ENCODE measurements at places on chromosomes 12 and 14.

DNA sequence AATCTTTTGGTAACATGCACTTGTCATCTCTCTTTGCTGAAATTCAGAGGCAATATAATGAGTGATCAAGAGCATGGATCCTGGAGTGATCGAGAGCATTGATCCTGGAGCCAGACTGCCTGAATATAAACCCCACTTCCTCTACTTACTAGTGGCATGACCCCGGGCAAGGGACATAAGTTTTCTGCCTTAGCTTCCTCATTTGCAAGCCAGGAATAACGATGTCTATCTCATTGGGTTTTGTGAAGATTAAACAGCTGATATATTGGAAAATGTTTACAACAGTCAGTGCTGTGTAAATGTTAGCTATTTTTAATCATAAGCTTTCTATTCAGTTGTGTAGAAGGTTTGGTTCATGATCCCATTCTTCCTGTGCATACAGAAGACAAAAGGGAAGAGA lies 2.4 kb upstream of the CSRNP2 start:
- DNase-seq = no peak

DNA sequence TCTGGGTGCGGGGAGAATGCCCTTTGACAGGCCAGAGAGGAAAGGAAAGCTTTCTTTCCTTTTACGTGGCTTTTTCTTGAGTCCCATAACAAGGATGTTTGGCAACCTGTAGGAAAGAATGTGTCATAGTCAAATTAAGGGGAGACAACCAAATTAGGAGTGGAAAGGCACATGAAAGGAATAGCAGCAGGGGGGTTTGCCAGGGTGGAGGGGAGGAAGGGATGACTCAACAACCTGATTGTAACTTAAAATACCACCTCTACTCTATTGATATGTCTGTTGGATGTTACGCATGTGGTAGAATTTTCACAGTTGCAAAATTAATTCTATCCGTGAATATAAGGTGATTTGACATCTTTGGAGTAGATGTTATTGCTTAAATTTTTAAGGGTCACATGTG lies 28.5 kb upstream of the MYBPC1 start:
- no peak for DNase-seq

DNA sequence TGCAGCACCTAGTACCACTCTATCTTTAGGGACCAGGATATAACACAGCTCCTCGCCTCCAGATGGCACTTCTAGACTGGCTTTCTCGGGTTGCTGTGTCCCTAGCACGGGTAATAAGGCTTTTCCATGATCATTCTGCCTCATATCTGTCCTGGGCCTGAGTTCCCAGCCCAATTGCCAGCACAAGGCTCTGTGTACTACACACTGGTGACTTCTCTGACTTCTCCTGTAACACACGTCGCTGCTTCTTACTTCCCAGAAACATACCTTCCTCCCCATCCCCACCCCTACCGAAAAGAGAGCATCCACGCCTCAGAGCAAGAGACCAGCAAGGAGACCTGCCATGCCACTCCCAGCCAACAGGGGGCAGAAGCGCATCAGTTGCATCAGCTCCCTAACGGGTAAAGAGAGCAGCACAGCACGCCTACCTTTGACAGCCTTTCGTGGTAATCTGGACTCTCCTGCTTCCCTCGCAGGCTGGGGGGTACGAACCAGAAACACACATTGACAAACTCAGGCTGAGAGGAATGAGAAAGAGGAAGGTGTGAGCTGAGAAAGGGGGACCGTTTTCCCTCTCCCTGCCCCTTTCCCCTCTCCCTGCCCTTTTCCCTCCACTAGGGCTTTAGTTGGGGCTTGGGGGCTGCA lies 21.2 kb upstream of the ZNF740 start:
- DNase-seq = peak; percentile 86

DNA sequence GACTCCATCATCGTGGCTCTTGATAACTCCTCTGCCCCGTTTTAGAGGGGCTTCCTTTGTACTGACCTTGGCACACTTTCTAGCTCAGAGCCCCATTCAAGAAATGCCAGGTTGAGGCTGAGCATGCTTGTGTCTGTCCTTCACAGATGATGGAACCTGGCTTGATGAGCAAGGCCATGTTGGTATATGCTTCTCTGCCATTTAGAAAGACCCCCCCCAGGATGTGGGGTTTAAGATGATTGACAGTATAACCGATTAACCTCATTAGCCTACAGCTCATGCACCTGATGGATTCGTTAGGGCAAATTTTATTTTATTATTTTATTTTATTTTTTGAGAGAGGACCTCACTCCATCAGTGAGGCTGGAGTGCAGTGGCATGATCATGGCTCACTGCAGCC lies 21.0 kb downstream of the BATF start:
- DNase-seq = no peak

GRCh38 chr12:57129889-57130288 lies 1.6 kb downstream of the LRP1 start:
- DNase-seq = no peak

DNA sequence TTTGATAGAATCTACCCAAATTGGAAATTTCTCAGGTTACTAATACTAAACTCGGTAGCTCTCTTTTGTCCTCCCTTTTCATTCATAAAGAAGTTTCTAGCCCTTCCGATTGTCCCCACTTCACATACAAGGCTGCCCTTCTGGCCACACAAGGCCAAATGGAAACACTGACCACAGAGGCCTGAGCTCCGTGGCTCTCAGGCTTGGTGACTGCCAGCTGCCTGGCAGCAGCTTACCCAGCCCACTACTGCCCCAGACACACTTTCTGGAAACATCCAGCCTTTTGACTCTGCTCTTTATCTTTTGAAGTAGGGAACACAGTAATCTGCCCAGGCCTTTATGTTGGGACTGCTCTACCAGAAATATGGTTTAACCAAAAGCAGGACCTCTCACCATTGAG lies 167.2 kb downstream of the GCH1 start:
- DNase-seq = no peak

GRCh38 chr14:104739546-104740516 lies 13.1 kb upstream of the SIVA1 start:
- DNase-seq = no peak

- no peak for DNase-seq
Measured at GRCh38 chr12:63963868-63964267, 119.4 kb downstream of the SRGAP1 start.

Data from effector CD4-positive, alpha-beta T cell (primary cell).